ENCODE measurements at places on chromosomes 4 and X.

GRCh38 chr4:86910369-86910768 lies 18.1 kb upstream of the C4orf36 start:
- DNase-seq, result no peak

DNA sequence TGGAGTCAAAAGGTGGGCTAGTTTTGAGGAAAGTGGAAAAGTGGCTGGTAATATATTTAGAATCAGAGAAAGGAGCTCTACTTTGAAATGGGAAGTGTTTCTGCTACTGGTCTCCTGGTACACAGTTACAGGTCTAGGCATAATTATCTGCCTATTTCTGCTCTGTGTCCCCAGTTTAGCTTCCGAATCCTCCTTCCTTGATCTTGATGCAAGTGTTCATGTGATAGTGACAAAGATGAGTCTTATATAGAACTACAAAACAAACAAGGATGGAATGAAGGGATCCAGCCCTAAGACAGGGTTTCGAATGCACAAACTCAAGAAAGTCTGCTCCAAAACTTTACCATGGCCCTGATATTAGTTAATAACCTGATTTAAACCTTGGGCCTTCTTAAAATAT lies 580.2 kb downstream of the INPP4B start:
- DNase-seq, result no peak

- DNase-seq, result no peak
Observed at GRCh38 chr4:106548446-106549044, 180.0 kb upstream of the GIMD1 start.

- DNase-seq, result no peak
Observed at GRCh38 chr4:154009788-154010187, 220.9 kb upstream of the SFRP2 start.

GRCh38 chr4:175273995-175274753 lies 356.0 kb downstream of the ADAM29 start:
- DNase-seq, result no peak

DNA sequence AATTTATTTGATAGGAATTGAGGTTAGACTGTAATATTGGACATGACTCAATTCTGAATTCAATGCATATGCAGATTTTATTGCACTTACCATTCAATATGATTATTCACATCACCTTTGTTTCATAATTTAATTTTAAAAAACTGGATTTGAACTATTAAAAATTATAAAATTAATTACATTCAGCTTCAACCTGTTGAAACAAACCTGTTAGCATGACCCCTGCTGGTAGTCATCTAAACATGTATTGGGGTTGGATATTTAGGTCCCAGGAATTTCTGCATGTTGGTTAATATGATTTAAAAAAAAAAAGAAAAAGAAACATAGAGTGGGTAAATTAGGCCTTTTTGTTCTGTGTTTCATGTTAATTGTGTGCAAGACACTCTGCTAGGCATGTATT lies 85.9 kb downstream of the ARSJ start:
- DNase-seq, result no peak
